ENCODE measurements at places on chromosomes 5 and 9. TPM values are rescaled to one million over a fixed set of nuclear protein-coding genes. Genes with fewer than 3 reads are reported as not detected.

The TRPM6 gene
- 0.26 TPM for total RNA-seq

The C5orf46 gene
- total RNA-seq = not detected

The MSX2 gene
- 0.13 TPM for total RNA-seq

The DAB2IP gene
- 15.3 TPM for total RNA-seq

The ITK gene
- not detected for total RNA-seq

The TMEM267 gene
- 4.6 TPM for total RNA-seq

The ADGRD2 gene
- total RNA-seq = not detected

The IL3 gene
- not detected for total RNA-seq

The PPP3R2 gene
- total RNA-seq = not detected

The RNF20 gene
- total RNA-seq = 18.8 TPM

The PCDHGA6 gene
- total RNA-seq = 1.2 TPM

The FOCAD gene
- total RNA-seq = 85.2 TPM

All from dermis microvascular lymphatic vessel endothelial cell (primary cell).